NAMALWA (cell line): ENCODE measurements at places on chromosomes 3 and 15.

DNA sequence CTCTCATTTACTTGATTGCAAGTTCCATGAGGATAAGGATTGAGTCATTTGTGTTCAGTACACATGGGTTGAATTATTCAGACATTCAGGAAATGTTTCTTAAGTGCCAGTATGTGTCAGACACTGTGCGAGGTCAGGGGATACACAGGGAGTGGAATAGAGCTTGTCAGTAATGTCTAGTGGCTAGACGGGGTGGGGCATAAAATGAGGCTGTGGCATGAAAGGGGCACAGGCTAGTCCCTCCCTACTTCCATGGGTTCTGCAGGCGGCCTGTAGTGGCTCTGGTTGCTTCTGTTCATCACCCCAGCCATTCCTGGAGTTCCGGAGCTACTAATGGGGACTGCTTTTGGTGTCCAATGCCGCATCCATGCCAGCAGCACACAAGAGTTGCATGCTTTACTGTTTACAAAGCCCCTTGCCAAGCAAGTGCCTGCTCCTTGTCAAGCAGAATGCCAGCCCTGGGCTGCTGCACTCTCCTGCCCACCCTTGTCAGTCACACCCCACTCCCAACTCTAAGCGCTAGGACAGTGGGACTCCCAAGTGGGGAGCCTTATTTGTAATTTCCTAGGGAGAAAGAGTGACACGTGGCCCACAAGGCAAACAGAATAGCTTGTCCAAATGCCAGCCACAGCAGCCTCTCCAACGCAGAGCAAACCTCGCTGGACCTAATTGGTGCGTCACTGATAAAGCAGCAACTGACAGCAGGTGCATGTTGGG is 70.8 kb downstream of the RAB11A start:
- DNase-seq: no peak

DNA sequence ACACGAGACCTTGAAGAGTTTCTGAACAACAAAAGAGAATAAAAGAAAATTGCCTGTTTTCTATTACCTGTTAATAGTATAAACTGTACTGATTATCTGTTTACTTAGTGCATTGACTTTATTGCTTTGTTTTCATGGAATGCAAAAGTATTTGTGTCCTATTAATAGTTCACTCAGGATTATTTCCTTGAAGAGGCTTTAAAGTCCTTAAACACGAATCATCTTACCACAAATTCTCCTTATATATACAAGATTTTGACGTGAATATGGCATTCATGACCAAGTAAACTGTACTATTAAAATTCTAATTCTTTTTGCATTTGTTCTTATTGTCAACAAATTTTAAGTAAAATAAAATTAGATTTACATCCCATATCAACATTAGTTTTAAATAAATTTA is 513.0 kb downstream of the NTRK3 start:
- no peak for DNase-seq

DNA sequence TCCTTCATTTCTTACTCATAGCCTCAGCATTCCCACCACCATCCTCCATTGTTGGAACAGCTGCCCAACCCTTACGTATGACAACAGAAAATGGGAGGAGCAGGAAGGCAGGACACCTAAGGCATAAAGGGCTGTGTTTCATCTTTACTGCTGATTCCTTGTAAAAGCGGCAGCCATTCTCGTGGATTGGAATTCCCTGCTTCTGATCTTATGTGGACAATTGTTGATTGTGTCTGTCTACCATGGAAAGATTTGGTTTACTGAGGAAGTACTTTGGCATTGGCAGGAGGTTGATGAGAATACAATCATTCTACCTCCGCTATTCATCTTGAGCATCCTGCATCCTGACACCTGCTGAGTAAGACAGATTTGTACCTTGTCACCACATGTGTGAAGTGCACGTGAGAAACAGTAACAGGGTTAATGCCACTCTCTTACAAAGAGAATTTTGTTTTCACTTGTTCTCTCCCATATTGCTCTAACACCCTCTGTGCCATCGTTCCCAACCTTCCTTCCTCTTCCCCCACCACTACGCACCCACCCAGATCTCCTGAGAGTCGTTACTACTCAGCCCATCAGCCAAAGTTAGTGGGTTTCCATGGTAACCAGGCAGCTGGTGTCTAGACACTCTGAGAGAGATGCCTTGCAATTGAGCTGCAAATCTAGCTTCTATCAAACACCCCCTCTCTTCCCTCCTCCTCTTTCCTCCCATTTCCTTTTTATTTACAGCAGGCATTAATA is 75.7 kb downstream of the GAP43 start:
- peak; percentile 21 for DNase-seq

DNA sequence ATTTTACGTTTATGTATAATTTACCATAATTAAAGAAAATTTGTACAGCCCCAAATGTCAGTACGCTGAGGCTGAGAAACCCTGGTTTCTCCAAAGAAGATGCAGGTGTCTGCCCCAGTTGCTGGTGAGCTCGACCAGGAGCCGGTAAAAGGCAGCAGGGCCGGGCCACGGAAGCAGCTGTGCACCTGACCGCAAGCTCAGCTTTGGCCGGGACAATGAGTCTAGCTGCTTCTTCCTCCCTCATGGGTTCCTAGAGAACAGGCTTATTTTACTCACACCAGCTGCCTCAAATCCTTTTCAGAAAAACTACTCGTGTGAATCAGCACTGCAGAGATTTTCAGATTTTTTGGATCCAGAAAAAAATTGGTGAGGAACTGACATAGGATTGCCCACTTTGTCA is 18.0 kb upstream of the ZXDC start:
- no peak for DNase-seq

- DNase-seq: no peak
These were observed 69.9 kb upstream of the GATM start for GRCh38 chr15:45448066-45448915.
